Stimulated activated CD8-positive, alpha-beta memory T cell treated with anti-CD3 and anti-CD28 coated beads, Interleukin-15, amount 100 ng/mL, for 24 hours (primary cell): ENCODE measurements at places on chromosomes 4 and X.

GRCh38 chrX:45768666-45769236, 568.1 kb upstream of the DIPK2B start:
- DNase-seq: no peak

- DNase-seq: no peak
These were observed 26.1 kb downstream of the IGSF1 start for GRCh38 chrX:131262738-131263679.

DNA sequence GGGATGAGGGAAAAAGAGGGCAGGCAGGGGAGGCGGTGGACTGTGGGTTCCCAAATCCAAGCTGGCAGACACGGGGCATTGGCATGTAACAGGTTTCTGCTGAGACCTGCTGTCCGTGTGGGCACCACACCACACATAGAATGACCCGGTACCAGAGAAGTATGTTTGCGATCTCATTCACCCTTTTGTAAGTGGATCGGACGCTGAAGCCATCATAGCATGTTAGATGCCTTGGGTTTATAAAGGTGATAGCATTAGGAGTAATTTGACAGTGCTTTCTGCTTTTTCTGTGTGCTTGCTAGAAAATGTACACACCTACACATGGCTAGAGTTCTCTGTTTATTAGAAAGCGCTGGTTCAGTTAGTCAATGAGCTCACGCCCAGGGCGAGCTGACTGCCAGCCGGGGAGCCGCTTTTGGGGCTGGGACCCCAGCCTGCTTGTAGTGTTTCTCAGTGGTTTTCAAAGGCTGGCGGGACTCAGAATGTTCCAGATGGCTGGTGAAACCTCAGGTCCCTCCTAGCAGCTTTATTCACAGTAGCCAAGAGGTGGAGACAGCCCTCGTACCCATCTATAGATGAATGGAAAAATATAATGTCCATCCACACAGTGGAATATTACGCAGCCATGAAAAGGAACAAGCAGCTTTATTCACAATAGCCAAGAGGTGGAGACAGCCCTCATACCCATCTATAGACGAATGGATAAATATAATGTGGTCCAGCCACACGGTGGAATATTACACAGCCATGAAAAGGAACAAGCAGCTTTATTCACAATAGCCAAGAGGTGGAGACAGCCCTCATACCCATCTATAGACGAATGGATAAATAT, 579 bp downstream of the IL3RA start:
- no peak for DNase-seq

GRCh38 chrX:154025230-154025629, 5.5 kb upstream of the IRAK1 start:
- DNase-seq: no peak

GRCh38 chr4:110498420-110498819, 22.5 kb downstream of the ENPEP start:
- DNase-seq: no peak

GRCh38 chrX:22056235-22056634, 24.1 kb downstream of the PHEX start:
- DNase-seq: no peak

- no peak for DNase-seq
These were observed 114.8 kb downstream of the HMX1 start for GRCh38 chr4:8756816-8757215.

DNA sequence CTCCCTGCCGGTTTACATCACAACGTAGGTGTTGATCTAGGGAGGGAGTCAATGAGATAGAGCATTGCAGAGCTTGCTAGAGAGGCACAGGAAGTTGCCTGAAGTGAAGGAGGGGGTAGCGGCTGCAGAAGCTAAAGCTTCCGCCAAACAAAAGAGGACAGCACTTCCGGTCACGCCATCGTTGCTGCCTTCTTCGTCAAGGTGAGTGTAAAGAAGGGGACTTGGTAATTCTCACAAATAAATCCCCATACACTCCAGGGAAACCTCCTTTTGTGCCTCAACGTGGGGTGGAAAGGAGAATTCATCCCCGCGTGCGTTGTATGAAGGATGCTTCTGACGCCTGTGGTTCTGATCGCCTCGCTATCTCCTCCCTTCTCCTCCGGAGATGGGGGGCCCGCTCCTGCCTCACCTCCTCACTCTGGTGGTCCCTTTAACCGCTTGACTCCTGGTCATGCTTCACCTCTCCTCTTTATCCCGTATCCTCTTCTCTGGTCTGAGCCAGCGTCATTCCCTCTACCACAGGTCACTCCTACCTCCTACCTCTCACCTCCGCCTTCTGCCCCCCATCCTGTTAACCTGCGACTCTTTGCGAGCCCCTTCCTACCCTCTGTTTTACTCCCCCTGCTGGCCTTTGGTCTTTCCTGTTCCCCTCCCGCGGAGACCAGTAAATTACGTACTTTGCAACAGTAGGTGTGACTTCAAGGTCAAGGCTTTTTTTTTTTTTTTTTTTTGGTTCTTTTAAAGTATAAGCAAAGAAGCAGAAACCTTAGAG, 59.9 kb downstream of the GSPT2 start:
- DNase-seq: no peak

DNA sequence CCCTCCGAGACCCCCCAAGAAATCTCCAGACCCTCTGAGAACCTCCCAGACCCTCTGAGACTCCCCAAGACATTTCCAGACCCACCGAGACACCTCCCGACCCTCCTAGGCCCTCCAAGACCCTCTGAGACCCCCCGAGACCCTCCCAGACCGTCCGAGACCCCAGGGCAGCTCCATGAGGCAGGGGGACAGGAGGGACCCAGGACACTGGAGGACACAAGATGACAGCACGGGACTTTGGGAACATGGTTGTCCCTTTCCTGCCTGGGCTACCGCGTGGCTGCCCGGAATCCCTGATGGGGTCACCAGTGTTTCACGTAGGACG, 10.3 kb downstream of the CTBP1 start:
- DNase-seq: no peak

DNA sequence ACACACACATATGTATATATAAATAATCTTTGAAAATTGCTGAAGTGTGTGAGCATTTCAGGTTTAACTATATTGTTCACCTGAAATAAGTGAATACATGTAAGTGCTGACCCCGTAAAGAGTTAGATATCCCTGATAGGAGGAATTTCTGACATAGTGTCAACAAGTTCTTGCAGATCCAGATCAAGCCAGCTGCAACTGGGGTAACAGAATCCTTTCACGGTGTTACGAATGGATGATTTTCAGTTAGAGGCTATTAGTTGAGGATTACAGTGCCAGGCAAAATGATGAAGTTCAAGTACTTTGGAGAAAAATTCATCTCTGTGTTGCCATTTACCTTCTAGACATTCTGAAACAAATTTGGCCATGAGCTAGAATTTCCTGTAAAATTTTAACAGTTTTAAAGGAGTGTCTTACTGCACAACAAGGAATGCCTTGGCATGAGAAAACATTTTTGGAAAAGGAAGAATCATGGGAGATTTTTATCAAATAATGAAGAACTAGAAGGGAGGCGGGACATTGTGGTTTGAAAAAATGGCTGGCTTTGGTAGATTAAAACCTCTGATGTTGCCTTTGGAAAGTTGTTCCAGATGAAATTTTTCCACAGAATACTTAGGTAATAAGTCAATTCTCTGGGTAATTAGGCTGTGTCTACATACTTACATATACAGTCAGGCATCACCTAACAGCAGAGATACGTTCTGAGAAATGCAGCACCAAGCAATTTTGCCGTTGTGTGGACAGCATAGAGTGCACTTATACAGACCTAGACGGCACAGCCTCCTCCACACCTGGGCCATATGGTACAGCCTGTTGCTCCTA, 84.4 kb upstream of the FAT1 start:
- no peak for DNase-seq

- DNase-seq: no peak
These were observed 62.4 kb downstream of the SYNPO2 start for GRCh38 chr4:118950929-118951570.

GRCh38 chrX:45001048-45001447, 128.1 kb downstream of the KDM6A start:
- DNase-seq: no peak

DNA sequence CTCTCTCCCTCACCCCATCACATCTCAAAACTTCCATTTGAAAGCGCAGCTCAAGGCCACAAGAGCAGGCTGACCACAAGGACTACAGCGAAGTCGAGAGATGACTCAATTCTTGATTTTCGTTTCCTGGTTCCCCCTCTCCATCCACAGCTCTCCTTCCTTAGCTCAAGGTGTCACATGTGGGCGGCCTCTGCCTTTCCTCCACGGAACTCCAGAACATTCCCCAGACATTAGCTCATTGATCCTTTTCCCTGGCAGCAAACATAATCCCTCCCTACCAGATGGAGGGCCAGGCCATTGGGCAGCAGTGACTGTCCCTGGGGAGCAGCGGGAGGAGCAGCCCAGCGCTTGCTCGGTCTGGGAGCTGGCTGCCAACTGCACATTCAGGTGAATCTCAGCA, 56.3 kb downstream of the CCDC149 start:
- DNase-seq: no peak

DNA sequence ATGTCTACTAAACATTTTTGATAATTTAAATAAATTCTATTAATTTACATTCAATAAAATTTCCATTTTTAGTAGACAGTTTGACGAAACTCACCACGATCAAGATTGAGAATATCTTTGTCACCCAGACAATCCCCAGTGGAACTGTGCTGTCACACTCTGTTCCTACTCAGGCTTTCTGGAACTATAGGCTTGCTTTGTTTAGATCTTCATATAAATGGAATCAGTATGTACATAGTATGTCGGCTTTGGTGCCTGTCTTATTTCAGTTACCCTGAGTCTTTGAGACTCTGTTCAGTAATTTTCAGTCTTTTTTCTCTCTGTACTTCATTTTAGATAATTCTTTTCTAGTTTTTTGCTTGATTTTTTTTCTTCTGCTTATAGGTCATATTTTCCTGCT, 163.5 kb upstream of the EMCN start:
- DNase-seq: no peak

- no peak for DNase-seq
These were observed 64.0 kb downstream of the KCNIP4 start for GRCh38 chr4:21884615-21885014.

GRCh38 chr4:93693141-93693540, 135.4 kb upstream of the ATOH1 start:
- DNase-seq: no peak

GRCh38 chr4:15920723-15921591, 17.6 kb downstream of the FGFBP1 start:
- DNase-seq: no peak

GRCh38 chr4:82889287-82889686, 1.7 kb downstream of the SEC31A start:
- DNase-seq: no peak

DNA sequence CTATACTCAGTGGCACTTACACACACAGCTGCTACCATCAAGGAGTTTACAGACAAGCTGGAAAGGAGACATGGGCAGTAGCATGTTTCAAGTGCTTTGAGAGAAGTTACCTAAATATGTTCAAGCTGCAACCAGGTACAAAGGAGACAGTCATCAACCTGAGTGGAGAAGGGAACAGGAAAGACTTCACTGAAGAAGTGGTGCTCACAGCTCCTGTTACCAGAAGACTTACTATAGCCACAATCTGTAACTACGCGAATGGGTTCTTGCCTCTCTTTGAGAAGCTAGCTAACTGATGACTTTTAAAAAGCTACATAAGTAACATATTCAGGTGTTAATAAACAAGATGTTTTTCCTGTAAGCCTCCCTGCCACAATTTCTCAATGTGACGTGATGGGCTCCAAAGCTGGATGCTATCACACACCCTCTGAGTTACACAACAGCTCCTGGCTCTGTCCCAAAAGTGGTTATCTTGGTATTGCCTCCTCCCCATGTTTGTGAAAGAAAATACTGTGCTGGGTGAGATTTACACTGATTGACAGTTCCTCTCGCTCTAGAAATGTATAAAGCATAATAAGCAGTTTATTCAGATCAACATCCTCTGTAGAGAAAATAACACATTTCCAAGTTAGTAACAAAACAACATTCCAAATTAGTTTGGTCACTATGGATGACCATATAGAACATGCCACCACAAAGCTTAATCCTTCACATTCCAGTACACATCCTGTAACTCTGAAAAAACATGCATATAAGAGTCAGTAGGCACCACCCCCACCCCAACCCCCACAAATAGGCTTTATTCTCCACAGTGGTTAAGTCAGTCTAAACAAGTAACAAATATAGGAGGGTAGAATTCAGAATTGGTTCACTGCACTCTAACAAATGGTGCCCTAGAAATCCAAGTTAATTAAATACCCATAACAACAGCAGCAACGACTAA, 81.8 kb downstream of the FRYL start:
- no peak for DNase-seq

GRCh38 chr4:106624671-106625070, 256.1 kb upstream of the GIMD1 start:
- no peak for DNase-seq

GRCh38 chrX:56746996-56747395, 18.0 kb downstream of the NBDY start:
- no peak for DNase-seq

- no peak for DNase-seq
These were observed 66.5 kb downstream of the EFNB1 start for GRCh38 chrX:68895341-68895755.

DNA sequence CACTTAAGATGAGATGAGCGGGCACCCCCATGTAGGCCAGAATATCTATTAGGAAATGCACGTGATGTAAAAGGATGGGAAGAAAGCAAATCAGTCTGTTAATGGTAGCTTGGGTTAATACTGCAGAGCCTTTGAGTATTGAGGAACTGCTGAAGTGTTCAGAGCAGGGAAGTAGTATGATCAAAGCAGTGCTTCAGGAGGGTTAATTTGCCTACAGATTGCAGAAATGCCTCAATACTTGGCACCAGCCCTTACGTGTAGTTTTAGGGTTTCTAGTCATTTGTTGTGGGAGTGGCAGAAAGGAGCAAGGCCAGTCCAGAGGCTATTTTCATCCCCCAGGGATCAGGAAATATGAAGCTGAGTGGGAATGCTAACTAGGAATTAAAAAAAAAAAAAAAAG, 19.7 kb downstream of the ZFX start:
- DNase-seq: no peak

- DNase-seq: no peak
These were observed 67.2 kb upstream of the BRWD3 start for GRCh38 chrX:80876877-80877276.

DNA sequence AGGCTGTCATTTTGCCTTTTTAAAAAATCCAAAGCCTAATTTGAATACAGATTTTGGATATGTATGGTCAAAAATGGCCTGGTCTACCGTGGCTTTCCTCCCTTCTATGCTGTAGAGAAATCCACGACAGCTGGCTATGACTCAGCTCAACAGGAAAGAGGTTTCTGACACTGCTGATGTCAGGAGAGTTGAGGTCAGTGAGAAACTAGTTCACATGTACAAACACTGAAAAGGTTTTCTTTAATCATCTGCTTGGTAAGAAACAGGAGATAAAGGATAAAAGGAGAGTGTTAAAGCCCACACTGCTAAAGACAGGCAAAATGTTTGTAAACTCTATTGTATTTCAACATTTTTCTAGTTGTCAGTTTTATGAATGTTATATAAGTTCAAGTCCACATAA, 113.9 kb downstream of the NYX start:
- no peak for DNase-seq

DNA sequence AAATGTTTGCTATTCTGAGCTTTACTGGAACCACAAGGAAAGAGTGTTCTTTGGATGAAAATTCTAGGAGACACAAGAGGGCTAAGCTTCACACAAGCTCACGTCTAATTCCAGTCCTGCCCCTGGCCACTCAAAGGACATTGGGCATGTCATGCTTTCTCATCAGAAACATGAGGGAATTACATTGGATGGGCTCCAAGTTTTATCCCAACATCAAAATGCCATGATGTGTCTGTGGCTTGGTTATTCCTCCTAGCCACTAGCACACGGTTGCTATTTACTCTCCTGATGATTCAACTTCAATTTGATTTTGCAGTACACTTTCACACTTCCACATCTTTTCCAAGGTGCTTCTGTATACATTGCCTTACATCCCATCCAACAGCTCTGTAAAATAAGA, 149.6 kb upstream of the FAM9B start:
- no peak for DNase-seq

- no peak for DNase-seq
These were observed 2.6 kb upstream of the ADH5 start for GRCh38 chr4:99091216-99091575.
